Stimulated activated CD8-positive, alpha-beta memory T cell treated with anti-CD3 and anti-CD28 coated beads, Interleukin-7, amount 100 ng/mL, for 1 hour (primary cell): ENCODE measurements at places on chromosomes 2 and 18.

DNA sequence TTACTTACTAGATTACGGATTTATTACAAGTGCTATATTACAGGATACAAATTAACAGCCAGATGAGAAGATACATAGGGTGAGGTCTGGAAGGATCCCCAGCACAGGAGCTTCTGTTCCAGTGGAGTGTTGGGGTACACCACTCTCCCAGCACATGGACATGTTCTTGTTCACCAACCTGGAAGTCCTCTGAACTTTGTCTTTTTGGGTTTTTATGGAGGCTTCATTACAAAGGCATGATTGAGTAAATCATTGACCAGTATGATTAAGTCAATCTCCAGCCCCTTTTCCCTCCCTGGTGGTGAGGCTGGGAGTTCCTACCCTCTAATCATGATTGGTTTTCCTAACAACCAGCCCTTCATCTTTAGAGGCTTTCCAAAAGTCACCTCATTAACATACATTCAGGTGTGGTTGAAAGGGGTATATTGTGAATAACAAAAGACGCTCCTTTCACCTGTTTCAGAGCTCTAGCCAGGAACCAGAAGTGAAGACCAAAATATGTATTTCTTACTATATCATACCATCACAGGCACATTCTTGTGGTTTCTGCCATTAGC is 38.3 kb downstream of the APLF start:
- no peak for DNase-seq

DNA sequence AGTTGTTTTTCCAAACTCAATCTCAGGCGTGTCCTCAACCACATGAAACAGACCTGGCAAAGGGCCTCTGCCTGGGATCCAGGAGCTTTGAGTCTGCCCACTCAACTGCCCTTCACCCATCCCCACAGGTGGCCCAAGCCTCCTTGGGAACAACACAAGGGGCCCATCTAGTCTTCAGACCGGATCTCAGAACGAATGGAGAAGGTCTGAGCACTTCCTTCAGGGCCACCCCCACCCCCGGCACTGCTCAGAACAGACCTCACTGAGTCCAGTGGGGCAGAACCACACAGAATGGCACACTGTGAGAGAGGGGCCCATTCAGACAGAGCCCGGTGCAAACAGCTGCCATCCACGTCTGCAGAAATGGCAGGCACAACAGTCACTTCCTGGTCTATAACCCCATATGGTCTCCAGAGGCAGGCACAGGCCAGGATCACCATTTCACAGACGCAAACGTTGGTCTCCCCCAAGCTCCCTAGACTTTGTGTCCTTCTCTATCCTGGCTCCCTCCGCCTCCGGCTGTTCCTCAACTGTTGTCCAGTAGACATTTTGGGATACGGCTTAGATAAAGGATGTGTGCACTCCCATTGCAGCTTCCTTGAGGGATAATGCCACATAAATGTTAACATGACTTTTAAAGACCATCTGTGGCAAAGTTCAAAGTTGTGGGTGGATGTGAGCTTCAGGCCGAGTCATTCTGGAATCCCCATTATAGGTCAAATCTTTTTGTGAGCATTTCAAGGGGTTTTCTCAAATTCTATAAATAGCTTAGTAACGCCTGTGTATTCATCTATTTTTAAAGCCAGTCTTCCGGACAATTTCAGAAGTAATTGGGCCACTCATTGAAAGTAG is 149.7 kb downstream of the SMAD7 start:
- no peak for DNase-seq

DNA sequence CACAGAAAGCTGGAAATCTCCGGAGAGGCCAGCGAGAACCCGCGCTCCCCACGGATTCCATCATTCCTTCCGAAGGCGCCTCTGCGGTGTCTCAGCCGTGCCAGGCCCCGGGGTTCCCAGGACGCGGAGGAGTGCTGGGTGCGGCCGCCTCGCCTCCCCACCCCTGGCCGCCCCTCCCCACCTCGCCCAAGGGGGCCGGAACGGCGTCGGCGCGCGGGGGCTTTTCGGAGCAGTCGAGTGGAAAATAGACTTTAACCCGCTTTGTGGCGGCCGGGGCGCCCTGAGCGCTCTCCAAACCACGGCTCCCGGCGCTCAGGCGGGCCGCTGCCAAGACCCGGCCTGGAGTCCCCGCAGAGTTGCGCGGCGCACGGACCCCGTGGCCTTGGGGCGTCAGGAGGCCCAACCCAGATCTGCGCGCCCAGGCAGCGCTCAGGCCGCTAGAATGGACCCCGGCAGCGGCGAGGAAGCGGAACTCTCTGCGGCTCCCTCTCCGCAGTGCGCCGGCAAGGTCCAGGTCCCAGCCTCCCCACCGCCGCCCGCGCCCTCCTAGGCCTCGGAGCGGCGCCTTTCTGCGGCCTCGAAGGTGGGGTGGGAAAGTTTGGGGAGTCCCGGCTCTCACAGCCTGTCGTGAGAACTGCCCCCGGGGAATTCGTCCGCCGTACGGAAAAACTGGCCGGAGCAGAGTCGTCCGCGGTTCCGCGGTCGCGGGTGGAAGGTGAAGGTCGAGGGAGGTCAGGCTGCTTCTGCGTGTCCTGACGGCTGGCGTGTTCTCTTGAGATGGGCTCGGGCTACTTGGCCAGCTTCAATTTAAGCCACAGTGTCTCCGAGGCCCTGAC is 1.2 kb upstream of the EMX1 start:
- no peak for DNase-seq

- DNase-seq = no peak
Measured at GRCh38 chr18:78769502-78770105, 210.0 kb upstream of the SALL3 start.

DNA sequence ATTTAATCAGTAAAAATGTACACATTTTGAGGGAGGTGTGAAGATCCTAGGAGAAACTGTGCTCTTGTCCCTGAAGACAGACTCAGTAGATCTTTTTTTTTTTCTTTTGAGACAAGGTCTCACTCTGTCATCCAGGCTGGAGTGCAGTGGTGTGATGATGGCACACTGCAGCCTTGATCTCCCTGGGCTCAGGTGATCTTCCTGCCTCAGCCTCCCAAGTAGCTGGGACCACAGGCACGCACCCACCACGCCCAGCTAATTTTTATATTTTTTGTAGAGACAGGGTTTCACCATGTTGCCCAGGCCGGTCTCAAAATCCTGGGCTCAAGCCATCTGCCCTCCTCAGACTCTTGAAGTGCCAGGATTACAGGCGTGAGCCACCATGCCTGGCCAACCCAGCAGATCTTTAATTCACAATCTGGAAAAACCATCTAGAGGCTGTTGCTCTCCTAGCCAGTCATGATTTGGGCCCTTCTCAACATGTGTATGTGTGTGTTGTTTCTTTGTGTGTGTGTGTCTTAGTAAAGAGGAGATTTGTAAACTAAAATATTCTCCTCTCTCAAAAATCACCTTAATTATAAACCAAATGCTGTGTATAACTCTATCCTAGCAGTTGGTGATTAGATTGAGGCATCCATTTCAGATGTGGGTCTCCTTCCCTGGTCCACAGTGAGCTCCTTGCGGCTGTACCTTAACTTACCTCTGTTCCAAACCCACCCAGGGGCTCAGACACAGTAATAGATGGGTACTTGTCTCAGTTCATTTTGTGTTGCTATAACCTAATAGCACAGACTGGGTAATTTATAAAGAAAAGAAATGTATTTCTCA is 3.9 kb upstream of the MYCN start:
- no peak for DNase-seq

DNA sequence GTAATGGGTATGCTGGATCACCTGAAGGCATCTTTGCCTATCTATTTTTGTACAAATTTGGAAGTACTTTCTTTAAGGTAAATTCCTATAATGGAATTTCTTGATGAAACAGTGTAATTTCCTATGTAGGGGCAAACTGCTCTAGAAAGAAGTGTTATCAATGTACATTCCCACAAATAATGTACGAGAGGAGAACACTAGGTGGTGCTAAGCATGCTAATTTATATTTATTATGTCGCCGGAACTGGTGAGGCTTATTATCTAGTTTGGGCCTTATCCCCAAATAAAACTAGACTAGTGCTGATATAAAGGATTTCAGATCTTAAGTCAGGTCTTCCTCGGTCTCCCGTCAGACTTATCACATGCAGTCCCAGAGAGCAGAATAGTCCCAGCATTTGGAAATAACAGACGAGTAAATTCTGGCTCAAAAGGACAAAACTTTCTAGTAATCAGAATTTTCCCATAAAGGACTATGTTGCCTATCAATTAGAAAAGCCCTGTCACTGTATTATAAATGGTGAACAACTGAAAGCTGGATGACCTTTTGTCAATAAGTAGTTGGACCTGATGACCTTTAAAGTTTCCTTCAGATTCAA is 86.9 kb upstream of the RBBP8 start:
- DNase-seq = no peak

DNA sequence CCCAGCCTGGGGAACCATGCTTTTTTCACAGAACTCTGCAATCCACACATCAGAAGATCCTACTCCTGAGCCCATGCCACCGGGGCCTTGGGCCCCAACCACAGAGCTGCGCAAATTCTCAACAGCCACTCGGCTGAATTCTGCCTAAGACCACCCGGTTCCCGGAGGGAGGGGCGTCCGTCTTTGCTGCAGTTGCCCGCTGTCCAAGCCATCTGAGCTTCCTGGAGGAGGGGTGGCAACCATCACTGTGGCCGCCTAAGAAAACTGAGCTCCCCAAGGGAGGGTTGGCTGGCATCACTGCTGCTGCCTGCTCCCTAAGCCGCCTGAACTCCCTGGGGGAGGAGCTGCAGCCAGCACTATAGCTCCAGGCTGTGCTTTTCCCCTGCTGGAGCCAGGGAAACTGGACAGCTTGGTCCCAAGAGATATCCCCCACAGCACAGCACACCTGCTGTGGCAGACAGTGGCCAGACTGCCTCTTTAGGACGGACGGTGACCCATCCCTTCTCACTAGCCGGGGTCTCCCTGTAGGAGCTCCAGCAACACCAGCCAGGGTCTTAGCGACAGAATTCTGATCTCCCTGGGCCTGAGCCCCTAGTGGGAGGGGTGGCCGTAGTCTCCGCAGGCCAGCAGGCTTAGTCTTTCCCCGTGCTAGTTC is 1411.6 kb upstream of the CDH2 start:
- DNase-seq = no peak

DNA sequence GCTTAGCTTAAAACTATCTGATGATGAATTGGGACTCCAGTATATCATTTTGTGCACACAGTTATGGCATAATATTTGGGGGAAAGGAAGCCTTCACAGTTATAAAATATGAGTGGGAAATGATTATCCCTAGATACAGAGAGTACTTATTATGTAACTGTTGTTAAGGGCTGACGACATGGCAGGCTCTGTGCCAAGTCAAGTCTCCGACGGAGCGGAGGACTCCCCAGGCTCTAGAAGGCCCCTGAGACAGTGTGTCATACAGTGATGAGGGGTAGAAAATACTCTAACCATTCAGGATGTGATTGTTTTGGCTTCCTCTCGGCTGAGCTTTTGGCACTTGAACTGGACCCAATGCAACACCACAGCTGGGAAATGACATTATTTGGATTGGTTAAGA is 211.8 kb downstream of the SLC8A1 start:
- no peak for DNase-seq

GRCh38 chr2:239762106-239762505 is 263.0 kb downstream of the NDUFA10 start:
- no peak for DNase-seq

GRCh38 chr2:151334082-151334815 is 23.1 kb upstream of the TNFAIP6 start:
- no peak for DNase-seq

- no peak for DNase-seq
Measured at GRCh38 chr18:5890331-5891183, 4.8 kb downstream of the TMEM200C start.

DNA sequence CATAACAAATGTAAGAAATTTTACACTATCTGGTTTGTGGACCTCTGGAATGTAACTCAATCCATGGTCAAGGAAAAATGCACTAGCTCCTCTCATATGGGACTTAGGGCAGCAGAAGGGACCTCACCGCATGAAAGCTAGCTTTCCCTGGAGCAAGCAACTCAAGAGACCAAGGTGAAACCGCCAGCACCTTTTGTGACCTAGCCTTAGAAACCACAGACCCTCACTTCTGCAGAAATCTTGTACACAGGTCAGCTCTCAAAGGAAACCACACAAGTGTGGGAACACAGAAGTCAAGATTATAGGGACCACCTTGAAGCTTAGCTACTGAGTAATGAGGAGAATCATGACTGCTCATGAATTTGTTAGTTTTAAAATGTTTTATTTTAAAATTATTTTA is 222.5 kb downstream of the DLGAP1 start:
- DNase-seq = no peak

DNA sequence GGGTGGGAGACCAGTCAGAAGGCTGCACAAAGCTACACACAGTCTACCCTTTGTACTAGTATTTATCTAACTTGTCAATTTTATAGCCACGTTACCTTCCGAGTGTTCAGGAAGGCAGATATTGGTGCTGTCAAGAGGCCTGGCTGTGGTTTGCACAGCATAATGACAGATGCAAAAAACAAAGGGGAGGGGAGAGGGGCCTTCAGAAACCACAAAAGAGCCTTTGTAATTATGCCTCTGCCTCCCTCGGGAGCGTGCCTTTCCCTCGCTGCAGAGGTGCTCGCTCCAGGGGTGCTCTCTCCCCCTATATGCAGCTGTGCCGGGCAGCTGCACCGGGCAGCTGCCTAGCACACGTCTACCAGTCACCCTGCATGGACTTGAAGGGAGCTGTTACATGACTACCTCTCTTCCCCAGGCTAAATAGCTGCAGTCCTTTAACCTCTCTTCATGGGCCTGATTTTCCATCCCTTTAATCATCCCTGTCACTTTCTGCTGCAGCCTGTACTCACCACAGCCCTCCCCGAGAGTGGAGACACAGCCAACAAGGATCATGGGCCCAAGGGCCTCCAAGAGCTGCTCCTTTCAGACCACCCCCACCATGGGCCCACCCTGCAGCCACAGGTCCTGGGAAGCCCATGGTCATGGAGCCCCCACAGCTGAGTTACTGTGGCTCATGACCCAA is 168.4 kb upstream of the PKDCC start:
- DNase-seq = no peak

DNA sequence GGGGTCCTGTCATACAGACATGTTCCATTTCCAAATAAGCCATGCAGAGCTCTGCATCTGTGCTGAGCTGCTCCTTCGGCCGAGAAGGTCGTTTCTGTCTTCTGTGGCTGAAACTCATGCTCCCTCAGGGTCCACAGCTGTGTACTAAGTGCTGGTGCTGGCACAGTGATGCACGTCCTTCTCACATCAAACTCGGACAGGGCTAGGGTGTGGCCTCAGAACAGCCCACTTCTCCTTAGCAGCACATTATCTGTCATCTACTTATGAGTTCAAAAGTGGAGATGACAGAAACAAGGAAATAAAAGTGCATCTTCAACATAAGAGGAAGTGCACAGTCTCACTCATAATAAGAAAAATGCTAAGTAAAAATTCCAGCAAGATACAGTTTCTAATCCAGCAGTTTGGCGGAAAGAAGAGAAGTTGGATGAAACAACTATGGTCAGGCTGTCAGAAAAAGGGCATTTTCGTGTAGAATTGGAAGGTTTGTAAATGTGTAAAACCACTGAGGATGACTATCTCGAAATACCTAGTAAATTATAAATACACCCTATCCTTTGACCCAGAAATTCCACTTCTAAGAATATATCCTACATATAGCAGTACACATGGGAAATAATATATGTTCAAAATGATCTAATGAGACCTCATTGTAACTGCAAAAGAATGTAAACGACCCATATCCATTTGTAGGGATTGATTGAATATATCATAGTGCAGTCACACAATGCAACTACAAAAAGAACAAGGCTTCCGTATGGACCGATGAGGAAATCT is 53.7 kb upstream of the APCDD1 start:
- DNase-seq = no peak

- DNase-seq = no peak
Measured at GRCh38 chr2:174752403-174753037, 11.8 kb downstream of the CHRNA1 start.

GRCh38 chr2:160214461-160215445 is 14.7 kb upstream of the ITGB6 start:
- DNase-seq = no peak
